ENCODE measurements at places on chromosomes 5 and 9.

GRCh38 chr5:96880444-96881164 is 4.3 kb downstream of the ERAP2 start:
- DNase-seq: no peak

DNA sequence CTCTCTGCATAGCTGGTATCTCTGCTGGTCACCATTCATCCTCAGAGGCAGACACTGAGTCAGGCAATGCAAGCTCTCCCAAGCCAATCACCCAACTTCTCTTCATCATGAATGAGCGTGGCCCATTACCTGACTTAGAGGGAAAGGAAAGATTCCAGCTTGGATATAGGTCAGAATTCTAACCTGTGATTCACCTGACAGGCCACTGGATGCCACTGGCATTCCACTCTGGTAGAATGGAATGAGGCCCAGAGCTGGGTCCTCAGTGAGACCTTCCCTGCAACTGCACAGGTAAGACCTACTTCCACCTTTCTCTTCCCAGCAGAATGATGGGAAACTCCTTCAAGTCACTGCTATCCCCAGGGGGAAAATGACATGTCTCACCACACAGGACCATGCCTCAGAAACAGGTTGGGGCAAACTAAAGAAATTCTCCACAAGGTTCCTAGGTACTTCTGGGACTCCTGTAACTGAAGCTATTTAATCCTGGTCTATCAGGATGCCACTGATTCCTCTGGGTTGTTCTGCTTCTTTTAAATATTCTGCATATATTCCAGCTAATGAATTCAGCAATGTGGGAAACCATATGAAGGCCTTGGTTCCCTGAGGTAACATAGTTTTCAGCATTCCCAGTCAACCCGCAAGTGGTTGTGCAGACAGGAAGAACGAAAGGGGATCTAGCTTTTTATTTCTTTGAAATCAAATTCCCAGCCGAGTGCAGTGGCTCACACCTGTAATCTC is 62.0 kb downstream of the SUSD1 start:
- DNase-seq: peak; percentile 4

- no peak for DNase-seq
Observed at GRCh38 chr5:24899180-24899579, 254.4 kb upstream of the CDH10 start.

DNA sequence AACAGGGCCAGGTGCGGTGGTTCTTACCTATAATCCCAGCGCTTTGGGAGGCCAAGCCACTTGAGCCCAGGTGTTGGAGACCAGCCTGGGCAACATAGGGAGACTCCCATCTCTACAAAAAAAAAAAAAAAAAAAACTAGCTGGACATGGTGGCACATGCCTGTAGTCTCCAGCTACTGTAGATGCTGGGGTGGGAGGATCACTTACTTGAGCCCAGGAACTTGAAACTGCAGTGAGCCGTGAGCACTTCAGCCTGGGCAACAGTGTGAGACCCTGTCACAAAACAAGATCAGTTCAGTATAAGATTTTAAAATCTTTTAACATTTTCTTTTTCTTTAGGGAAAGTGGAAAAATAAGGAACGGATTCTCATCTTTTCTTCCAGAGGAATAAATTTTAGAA is 2.5 kb downstream of the BRIX1 start:
- DNase-seq: no peak

GRCh38 chr5:90810211-90810610 is 251.6 kb downstream of the ADGRV1 start:
- DNase-seq: no peak

DNA sequence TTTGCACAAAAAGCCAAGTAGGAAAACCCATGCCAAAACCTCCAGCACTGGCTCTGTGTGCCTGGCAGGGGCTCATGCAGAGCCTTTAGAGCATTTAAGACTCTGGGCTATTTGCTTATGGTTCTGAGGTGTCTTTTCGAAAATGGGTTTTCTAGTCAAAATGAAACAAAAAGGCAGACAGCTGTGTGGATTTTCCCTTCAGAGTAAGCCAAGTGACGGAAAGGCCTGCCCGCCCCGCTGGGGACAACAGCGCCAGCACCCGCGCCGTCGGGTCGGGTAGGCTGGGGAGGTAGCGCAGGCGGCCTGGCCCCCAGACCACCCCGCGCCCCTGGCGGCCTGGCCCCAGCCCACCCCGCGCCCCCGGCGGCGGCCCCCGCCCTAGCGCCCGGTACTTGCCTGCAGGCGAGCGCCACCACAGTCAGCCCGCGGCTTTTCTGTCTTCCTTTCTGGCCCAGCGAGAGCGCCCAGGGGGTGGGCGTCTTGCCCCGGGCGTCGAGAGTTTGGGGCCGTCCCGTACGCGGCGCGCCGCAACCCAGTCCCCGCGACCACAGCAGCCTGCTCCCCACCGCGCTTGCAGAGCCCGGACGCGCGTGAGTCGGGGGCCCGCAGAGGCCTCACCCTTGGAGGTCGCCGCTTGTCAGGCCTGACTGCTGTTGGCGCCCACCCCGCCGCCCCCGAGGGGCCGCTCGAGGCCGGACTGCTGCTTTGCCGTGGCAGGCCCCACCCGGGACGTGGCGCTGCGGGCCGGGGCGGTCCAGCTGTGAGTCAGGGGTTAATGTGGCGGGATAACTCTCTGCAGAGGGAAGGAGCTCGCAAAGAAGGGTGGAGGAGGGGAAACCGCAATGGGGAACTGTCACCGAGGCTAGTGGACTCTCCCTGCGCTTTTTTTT is at the start of gene TICAM2:
TSS of gene TICAM2 (minus strand) at position 779 of the 890 bp plus-strand sequence. CDS start 21,223 bp downstream, outside the sequence.
- DNase-seq: peak; percentile 24

DNA sequence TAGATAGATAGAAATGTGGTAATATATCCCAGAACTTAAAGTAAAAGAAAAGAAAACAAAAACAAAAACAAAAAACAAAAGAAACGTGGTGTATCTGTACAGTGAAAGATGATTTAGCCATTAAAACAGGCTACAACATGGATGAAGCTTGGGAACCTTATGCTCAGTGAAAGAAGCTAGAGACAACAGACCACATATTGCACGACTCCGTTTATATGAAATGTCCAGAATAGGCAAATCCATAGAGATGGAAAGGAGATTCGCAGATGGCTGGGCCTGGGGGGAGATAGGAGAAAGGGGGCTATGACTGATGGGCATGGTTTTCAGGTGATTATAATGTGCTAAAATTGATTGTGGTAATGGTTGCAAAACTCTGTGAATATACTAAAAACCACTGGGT is 86.6 kb downstream of the ROR2 start:
- no peak for DNase-seq

DNA sequence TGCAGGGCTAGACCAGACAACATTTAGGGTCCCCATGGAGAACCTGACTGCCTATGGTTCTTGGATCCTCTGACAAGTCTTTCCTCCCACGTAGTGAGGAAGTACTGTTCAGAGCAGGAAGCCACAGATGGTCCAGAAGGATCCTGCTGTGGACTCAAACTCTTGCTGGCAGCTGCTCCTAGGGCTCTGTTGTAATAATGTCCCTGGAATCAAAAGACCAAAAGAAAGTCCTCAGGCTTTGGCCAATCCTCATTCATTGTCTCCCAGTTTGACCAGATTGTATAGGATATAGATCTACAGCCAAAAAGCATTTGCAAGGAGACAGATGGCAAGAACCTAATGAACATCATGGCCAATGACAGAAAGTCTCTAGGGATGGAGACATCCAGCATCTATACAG is 53.9 kb downstream of the SEMA6A start:
- no peak for DNase-seq

- no peak for DNase-seq
Observed at GRCh38 chr5:1012313-1012841, 3.8 kb downstream of the NKD2 start.

DNA sequence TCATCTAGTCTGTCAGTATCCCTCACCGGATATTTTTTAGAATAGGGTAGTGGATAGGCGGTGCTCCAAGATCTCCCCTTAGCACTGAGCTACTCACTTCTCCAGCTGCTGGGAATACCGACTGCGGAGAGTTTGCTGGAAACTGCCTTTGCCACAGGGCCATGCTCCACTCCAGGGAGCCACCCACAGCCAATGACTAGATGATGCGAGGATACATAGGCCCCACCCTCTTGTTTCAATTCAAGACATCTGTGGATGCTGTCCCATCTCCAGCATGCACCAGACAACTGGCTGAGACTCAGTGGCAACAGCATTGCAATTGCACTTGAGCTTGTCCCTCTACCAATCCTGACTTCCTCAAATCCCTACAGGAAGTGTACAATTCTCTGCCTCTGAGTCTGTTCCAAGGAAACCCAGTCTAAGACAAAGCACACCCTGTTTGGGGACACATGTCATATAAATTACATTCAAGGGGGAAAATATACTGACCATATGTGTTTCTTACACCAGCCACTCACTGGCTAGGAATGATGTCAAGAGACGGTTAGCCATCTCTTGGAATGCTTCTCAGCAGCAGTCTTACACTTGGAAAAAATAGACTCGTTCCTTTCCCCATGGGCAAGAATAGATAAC is 312.6 kb upstream of the KIF2A start:
- no peak for DNase-seq

DNA sequence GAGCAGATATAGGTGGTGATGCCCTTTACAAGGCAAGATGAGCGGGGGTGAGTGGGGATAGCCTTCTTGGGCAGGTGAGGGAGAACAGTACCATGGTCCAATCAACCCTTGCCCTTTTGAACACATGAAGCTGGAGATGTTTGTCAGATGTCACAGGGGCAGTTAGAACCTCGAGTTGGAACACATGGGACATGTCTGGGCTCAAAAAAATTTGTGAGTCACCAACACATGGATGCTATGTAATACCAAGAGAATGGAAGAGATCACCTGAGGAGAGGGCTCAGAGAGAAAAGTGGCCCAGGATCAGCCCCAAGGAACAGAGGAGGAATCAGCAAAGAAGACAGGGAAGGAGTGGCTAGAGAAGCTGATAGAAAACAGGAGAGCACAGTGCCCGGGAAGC is 4.7 kb downstream of the PHYKPL start:
- no peak for DNase-seq

DNA sequence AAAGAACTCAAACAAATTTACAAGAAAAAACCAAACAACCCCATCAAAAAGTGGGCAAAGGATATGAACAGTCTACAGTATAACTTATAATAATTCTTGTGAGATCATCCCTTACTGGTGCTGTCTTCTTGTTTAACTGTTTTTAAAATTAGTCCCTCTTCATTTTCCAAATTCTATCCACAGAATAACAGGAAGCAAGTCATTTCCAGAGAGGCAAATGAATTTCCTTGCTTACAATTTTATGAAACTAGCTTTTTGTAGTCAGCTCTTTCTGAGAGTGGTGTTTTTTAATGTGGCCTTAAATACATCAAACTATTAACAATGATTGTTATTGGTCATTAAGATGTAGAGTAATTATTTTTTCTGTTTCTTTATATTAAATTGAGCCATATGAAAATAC is 40.6 kb downstream of the FAM174A start:
- no peak for DNase-seq

DNA sequence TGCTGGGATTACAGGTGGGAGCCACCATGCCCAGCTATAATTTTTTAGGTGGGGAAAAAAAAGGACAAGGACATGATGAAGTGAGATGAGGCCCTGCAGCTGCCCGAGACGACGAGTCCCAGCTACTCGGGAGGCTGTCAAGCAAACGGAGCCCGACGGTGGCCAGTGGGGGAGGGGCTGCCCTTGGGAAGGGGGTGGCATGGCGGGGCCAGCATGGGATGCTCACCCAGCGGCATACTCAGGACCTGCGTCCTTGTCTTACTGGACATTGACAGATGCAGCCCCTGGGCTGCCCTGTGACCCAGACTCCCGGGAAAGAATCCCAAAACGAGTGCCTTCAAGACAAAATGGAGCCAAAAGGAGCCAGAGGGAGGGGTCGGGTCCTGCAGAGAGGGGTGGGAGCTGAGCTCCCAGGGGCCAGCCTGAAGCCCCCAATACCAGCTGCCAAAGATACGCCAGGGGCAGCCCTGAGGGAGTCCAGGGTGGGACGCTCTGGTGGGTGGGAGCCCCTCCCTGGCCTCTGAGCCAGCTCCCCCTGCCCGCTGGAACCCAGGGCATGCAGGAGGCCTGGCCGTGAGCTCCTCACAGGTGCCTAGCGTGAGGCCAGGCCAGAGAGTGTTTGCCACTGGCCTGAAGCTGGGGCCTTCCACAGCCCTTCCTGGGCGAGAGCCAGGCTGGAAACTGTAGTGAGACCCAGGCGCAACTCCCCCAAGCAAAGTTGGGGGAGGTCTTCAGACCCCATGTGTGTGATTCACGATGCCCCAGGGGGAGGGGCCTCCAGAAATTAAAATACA is 15.7 kb downstream of the CCDC187 start:
- DNase-seq: no peak

DNA sequence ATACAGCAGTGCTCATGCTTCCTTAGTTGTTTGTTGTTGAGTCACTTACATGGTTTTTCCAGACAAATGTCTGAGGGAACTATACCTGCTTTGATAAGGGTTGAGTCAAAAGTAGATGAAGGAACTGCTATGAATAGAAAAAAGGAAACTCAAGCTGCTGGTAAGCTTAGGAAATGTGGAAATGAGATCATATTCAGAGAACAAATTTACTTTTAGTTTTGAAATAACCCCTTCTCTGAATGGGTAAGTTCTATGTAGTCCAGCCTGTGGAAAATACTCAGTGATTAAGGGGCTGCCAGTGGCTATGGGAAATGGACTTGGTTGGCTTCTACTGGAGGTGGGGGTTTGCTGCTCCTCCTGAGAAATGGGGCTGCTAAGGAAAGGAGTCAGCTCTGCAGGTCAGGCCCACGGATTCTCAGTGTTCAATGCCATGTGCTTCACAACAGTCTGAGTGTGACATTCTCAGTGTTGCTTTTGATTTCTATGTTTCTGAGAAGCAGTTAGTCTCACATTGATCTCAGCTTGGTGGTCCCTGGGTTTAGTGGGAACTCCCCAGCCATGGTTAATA is 47.7 kb upstream of the GLRX start:
- DNase-seq: peak; percentile 35

DNA sequence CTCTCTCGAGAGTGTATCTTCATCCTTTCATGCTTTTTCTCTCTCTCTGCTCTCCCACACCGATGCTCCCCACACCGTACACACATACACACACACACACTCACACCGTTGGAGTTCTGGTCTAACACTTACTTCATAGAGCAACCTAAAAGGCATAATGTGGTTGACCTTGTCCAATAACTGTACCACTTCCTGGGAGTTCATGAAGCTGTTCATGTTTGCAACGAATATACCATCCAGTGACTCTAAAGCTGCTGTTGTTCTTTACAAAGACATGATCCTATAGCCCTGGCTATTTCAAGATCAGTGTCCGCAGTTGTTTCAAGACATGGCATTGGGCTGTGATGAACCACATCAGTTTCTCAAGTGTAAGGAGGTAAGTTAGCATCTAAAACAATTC is 10.0 kb downstream of the MEF2C start:
- DNase-seq: no peak

GRCh38 chr9:95497772-95498171 is 19.0 kb downstream of the PTCH1 start:
- DNase-seq: no peak

DNA sequence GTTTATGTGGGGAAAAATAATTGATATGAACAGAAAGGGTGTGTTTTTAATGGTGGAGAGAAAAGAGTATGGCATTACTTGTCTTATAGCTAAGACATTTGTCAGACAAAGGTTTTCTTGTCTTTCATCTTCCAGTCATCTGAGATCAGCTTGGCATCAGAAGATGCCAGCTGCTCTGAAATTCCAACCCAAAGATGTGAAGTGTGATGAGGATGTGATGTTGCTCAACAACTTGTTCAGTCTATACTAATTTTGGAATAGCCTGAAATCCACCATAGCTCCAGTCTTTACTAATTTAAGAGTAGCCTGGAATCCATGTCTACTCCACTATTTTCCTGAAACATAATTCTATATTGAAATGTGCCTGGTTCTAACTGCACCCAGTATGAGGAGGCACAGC is 182.3 kb downstream of the CFAP90 start:
- no peak for DNase-seq
